ENCODE measurements at places on chromosomes 11 and 22.

- no peak for DNase-seq
These were observed 19.7 kb upstream of the IL17REL start for GRCh38 chr22:50032109-50032871.

- no peak for DNase-seq
These were observed 5.8 kb downstream of the CYB5R2 start for GRCh38 chr11:7667460-7667859.

DNA sequence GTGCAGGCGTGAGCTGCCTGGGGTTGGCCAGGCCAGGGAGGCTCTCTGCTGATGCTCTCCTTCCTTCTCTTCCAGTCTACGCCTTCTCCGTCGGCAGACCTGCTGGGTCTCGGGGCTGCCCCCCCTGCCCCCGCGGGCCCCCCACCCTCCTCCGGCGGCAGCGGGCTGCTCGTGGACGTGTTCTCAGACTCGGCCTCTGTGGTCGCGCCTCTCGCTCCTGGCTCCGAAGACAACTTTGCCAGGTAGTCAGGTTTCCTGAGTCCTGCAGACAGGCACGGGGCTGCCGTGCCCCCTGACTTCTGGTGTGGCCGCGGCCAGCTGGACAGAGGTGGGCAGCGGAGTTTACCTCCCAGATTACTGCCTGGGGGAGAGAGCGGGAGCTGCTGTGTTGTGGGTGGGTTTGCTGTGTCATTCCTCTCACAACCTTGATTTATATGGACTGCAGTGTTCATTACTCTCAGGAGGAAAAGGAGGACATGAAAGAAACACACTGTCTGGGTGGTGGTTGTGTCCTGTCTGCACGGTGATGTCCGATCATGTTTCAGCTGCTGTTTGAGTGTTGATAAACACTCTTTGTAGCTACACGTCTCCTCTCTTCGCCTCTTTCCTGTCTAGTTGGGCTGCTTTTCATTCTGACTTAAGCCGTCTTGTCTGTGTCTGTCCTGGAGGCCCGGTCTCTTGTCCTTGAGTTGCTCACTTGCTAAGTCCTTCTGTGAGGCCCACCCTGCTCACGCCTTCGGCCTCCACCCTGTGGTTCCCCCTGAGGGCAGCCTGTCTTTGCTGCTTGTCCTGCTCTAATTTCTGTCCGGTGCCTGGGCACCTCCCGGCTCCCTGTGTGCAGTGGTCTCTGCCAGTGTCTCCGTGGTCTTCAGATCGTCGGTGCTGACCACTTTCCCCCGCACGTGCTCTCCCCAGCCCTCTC is 35.9 kb downstream of the MUC6 start:
- DNase-seq, result no peak

GRCh38 chr11:72983560-72983959 is 158.6 kb downstream of the FCHSD2 start:
- DNase-seq, result no peak

DNA sequence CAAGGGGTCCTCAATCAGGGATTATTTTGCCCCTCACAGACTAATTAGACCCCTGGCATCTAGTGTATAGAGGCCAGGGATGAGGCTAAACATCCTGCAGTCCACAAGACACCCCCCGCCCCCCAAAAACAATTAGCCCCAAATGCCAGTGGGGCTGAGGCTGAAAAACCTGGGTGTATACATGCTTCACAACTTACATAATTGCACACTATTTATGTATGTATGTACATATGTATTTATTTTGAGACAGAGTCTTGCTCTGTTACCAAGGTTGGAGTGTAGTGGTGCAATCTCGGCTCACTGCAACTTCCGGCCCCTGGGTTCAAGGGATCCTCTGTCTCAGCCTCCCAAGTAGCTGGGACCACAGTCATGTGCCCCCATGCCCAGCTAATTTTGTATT is 28.8 kb upstream of the SHANK2 start:
- DNase-seq, result no peak

- DNase-seq, result no peak
These were observed 45.6 kb downstream of the BTG4 start for GRCh38 chr11:111466615-111467014.

- DNase-seq, result peak; percentile 25
These were observed 73.5 kb downstream of the THAP12 start for GRCh38 chr11:76307396-76307795.

GRCh38 chr11:931385-931784 is 5.7 kb downstream of the AP2A2 start:
- no peak for DNase-seq
